ENCODE measurements at places on chromosomes 2 and 18.

- DNase-seq, result no peak
Observed at GRCh38 chr18:35998967-35999366, 26.5 kb downstream of the RMP24 start.

DNA sequence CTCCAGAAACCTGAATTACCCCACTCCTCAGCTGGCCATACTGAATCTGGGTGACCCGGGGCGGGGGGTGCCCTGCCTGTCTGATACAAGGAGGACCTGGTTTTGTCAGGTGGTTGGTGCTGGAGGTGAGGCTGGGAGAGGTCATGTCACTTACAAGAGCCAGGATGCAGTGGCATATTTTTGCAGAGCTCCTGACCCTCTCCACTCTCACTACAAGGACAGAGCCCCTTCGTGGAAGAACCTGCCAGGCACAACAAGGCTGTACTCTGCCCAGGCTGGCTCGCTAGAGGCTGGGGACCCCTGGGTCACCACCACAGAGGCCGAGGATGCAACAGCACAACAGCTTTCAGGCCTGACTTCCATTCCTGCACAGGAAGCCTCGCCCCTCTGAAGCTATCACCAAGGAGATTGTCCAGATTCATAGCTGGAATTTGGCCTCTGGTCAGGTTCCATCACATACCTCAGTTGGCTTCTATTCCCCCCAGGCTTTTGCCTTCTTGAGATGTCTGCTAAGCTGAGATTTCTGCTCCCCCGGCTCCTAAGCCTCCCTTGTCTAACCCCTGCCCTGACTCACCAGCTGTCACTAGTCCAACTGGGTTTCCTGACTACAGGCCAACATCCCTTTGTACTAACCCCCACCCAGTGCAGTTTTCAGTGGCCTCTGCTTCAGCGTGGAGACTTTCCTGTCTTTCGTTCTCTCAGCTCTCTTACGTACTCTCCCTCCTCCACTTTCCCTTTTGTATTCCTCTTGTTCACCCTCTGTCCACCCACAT lies 132.5 kb upstream of the EPAS1 start:
- no peak for DNase-seq

DNA sequence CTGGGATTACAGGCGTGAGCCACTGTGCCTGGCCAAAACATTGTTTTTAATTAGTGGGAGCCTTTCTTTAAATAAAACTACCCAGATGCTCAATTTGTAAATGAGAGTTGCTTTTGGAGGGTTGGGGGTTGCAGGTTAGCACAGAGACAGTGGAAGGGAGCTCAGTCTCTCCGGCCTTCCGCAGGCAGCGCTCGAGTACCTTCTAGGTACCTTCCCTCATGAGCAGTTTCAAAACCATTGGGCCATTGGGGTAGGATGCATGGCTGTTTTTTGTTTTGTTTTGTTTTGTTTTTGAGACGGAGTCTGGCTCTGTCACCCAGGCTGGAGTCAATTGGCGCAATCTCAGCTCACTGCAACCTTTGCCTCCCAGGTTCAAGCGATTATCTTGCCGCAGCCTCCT lies 19.0 kb downstream of the SLC66A3 start:
- DNase-seq, result no peak

DNA sequence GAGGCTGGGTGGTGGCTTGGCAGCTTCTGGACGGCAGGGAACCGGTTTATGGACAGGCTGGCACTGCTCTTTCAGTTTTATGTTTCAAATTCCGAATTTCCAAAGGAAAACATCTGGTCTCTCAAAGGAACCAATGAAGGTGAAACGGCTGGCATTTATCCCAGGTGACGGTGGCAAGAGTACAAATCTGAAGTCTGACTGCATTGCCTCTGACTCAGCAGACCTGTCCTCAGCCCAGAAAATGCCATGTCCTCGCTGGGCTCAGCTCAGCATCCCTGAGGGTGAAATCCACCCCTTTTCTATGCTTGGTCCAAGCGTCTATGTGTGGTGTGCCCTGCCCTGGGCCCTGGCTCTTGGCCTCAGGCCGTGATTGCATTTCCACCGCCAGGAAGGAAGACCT lies 38.1 kb downstream of the NAPG start:
- DNase-seq, result peak; percentile 90

- DNase-seq, result peak; percentile 76
Observed at GRCh38 chr18:73043611-73044010, 175.8 kb upstream of the NETO1 start.

- DNase-seq, result peak; percentile 78
Observed at GRCh38 chr18:9516437-9517064, 41.2 kb downstream of the RALBP1 start.

DNA sequence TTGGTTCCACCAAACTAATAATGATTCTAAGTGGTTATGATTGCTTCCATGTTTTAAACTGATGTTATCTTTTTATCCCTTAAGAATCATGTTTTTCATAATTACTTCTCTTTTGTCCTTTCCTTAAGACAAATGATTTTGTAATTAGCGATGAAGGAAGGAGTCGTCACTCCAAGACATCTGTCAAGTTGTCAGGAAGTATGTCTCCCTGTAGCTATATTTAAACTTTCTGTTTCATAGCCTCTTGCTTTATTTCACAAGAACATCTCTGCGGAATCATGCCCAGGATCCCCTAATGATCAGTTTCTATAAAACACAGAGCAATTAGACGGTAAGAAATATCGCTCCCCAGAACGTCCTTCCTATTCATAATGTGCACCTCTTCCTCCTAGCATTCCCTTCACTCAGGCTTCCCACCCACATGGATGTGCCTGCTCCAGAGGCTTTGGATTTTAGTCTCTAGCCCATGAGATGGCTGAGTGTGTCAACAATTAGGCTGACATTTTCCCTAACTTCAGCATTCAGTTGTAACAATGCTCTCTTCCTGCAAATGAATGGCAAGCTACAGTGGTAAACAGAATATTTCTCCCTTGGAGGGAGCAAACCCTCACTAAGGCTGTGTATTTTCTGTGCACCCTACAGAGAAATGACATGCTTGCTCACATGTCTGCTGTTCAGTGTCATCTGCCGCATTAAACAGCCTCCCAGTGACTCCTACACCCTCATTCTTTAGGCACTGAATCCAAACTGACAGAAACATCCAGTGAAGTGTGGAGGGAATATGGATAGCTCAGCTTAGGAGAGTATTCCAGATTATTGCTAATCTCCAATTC lies 879.6 kb upstream of the CELF4 start:
- DNase-seq, result no peak

- DNase-seq, result no peak
Observed at GRCh38 chr2:222823183-222823930, 37.5 kb upstream of the ACSL3 start.

- peak; percentile 78 for DNase-seq
Observed at GRCh38 chr2:102258025-102258385, 53.4 kb upstream of the IL1RL1 start.

DNA sequence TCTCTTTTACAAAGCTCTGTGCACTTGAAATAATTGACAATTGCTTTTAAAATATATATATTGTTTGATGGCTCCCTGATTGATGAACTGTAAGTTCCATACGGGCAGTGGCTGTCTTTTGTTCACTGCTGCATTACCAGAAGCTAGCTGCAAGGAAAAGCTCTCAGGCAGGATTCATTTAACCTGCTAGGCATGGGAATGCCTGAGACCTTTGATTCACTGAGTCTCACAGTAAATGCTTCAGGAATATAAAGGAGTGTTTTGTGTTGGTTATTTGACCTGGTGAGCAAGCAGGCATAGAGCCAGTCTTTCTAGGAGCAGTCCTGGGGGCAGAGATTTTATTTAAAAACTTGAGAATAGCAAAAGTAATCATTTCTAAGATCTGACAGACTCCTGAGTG lies 193.2 kb upstream of the ITGA4 start:
- no peak for DNase-seq

DNA sequence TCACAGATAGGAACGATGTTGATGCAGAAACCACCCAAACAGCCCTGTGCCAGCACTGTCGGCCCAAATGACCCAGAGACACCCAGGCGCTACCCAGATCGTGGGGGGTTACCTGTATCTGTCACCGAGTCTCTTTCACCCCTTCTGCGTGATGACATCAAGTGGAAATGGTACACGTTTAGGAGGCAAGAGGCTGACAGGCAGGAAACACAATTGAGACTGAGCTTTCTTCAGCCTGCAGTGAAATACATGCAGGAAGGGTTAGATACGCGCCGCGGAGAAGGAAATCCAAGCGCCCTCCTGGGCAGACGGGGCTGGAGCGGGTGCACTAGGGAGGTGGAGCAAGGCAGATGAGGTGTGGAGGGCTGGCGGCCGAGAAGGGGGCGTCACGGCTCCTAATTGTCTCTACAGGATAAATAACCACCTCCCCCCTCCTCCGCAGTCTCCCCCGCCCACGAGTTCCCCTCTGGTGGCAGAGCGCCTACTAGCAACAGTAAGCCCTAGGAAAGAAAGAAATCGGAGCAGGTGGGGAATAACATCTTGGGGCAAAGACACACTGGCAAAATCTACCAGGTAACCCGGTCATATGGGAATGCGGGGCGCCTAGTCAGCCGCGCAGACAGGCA lies at the start of gene RNF152:
Gene RNF152, minus strand, starts transcription at position 325 of the 626 bp plus-strand sequence. CDS start 76,544 bp downstream, outside the sequence.
- DNase-seq, result peak; percentile 21

DNA sequence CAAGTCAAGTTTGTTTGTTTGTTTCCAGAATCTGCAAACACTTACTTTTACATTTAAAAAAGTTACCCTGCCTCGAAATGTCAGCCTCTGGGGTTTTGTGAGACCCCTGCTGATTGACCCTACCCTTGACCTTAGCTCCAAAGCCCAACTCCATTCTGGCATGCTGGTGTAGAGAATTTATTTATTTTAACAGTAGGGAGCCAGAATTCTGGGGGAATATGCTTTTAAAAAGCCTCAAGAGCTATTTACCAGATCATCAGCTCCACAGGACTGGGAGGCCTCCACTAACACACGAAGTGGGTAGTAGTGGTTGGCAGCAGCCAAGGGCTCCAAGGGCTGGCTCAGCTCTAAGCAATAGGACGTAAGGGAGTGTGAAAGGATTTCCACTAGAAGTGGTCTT lies 23.2 kb upstream of the GREB1L start:
- no peak for DNase-seq

DNA sequence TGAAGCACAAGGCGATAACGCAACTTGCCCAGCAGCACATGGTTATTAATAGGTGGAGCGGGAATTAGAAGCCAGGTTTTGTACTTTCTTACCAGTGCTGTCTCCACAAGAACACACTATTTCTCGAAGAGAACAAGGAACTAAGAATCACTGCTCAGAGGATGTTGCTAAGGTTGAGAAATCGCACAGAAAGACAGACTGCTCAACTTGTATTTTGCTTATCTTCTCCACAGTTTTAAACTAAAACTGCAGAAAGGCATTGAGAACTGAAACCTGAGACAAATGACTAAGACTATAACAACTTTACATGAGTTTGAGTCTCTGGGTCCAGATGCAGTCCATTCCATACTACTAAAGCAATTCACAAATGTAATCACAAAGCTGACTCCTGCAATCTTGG lies 6.2 kb downstream of the PRKD3 start:
- DNase-seq, result no peak

DNA sequence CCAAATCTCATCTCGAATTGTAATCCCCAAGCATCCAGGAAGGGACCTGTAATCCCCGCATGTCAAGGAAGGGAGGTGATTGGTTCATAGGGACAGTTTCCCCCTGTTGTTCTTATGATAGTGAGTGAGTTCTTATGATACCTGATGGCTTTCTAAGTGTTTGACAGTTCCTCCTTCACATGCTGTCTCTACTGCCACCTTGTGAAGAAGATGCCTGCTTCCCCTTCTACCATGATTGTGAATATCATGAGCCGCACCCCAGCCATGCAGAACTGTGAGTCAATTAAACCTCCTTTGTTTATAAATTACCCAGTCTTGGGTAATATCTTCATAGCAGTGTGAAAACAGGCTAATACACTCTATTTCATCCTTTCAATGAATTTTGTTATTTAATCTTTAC lies 446.7 kb downstream of the RNF144A start:
- DNase-seq, result no peak

DNA sequence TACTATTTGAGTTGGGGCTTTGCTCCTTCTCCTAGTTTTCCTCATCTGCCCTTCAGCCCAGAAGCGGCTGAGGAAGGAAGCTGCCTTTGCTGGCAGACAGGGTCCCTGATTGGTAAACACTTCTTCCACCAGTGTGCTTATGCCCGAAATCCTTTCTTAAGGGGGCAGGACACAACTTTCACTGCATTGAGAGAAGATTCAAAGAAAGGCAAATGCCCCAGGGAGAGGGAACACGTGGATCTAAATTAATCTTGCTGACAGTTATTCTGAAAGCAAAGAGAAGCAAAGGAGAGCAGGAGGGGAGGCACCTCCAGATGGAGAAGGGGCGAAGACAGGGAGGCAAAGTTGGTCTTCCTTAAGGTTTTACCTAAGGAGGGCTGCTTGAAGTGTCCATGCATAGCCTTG lies 92.1 kb upstream of the EFEMP1 start:
- peak; percentile 76 for DNase-seq

DNA sequence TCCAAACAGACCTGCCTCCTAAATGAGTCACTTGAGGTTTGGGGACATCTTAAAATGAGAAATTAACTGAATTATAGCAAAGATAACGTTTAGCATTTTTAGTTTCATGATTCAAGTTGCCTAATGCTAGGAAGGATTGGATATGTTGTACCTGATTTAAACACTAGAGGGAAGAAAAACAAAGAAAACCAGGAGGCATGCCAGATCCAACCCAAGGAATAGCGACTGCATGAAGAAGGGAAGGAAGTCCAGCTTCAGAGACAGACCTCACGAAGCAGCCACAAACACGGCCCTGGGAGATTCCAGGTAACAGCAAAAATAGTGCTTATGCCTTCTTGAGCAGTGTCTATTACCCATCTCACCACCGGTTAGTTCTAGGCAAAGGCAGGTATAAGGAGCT lies 499.9 kb upstream of the SPHKAP start:
- DNase-seq, result peak; percentile 0

DNA sequence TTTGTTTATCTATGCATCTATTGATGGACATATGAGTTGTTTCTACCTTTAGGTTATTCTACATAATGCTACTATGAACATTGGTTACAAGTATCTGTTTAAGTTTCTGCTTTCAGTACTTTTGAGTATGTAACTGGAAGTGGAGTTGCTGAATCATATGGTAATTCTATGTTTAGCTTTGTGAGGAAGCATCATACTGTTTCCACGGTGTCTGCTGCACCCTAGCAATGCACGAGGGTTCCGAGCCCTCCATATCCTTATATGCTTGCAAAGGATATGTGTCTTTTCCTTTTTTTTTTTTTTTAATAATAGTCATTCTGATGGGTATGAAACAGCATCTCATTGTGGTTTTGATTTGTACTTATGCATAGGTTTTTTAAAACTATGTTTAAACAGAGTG lies 83.7 kb downstream of the FMNL2 start:
- DNase-seq, result no peak

DNA sequence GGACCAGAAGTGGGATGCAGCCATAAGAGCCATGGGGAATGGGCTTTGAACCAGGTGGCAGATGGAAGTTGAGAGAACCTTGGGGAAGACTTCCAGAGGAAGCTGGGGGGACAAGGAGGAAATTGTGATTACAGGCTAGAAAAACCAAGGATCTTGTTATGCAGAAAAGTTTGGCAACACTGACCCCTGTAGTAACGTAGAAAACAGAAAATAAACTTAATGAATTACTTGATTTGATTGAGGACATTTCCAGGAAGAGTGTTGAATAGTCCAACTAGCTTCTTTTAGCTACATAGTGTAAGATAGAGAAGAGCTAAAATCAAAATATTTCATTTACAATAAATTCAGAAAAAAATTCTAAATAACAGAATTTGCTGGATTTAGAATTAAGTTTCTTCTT lies 91.9 kb upstream of the GPC1 start:
- no peak for DNase-seq

GRCh38 chr2:216578325-216578724 lies 54.9 kb upstream of the IGFBP2 start:
- no peak for DNase-seq

GRCh38 chr2:72010647-72011369 lies 136.9 kb downstream of the CYP26B1 start:
- DNase-seq, result no peak

GRCh38 chr2:25109822-25110221 lies 58.6 kb downstream of the POMC start:
- no peak for DNase-seq
